ENCODE measurements at places on chromosomes 11 and 22.
A peak's percentile ranks its signal among the peaks of the same experiment; 100 is the strongest.

- no peak for DNase-seq
Measured at GRCh38 chr11:121552154-121552553, 99.4 kb upstream of the SORL1-AS1 start.

GRCh38 chr11:57255618-57256017 lies 18.6 kb upstream of the APLNR start:
- DNase-seq = no peak

DNA sequence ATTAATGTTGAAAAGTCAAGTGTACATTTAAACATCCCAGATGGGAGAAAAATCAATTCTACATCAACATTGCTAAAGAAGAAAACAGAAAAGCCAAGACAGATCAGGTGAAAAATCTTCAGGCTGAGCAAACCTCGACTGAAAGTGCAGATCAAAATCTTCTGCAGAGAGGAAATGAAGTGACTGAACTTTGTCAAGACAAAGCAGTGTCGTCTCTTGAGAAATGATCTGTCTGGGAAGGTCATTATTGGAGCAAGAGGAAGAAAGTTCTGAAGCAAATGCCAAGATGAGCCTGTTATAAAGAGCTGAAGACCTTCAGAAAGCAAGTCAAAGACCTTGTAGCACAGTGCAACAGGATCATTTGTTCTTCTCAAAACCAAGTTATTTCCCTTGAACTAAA lies 5.8 kb upstream of the PLEKHB1 start:
- no peak for DNase-seq

DNA sequence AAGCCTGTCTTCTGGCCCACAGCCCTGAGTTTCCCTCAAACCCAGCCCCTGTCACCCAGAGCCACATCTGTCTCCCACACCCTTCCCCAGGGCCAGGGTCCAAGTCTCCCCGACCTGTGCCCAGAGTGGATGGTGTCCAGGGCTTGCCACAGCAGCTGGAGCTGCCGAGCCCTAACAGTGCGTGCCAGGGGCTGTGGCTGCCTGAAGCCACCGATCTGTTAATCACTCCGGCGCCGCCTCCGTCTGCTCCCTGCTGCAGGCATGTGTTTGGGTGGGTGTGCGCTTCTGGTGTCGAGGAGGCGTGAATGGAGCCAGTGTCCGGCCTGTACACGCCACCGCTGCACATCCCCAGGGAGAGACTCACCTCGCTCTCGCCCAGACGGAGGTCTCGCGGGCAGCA lies 26.1 kb downstream of the SHISAL1 start:
- DNase-seq = no peak

GRCh38 chr11:117572671-117573070 lies 224.3 kb downstream of the DSCAML1 start:
- DNase-seq = no peak

DNA sequence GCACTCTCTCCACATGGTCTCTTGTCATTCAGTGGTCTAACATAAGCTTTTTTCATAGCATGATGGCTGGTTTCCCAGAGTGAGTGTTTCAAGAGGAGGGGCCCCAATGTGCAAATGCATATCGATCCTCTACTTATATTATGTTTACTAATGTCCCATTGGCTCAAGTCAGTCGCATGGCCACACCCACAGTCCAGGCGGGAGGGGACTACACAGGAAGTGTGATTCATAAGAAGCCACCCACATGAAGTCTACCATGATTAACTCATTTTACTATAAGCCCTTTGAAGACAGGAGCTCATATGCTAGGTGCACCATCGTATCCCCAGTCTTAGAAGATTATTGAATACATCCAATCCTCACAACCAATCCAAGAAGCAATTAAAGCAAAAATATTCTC lies 89.5 kb upstream of the ISX start:
- DNase-seq = no peak

GRCh38 chr11:75639762-75640181 lies 29.1 kb downstream of the MAP6 start:
- peak; percentile 97 for DNase-seq

GRCh38 chr22:18906896-18907295 lies 776 bp downstream of the DGCR6 start:
- DNase-seq = no peak

DNA sequence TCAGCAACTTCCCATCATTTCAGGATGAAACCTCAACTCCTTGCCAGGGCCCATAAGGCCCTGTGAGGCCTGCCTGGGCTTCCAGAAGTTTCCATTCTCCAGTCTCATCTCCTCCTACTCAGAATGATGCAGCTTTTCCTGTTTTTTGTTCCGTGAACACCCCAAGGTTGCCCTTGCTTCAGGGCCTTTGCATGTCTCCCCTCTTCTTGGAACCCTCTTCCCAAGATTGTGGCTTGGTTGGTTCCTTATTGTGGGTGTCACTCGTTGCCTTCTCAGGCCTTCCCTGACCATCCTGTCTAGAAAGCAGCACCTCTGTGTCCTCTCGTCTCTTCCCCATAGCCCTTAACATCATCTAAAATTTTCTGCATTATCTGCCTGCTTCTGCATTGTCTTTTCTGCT lies 23.2 kb upstream of the YWHAH start:
- no peak for DNase-seq

DNA sequence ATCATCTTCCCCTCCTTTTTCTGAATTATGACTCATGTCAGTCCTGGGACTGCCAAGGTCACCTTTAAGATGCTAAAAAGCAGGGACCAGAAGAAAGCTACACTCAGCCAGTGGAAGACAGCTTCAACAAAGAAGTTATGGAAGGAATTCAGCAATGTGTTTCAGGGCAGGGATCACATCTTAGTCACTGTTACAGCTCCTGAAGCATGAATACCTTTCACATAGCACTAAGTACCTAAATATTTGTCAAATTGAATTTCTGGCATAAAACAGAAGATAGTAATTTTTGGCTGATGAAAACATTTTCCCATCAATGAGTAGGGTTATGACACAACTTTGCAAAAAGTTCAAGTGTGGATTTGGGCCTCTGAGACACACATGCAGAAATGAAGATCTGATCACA lies 5.2 kb downstream of the DDB1 start:
- DNase-seq = no peak

- no peak for DNase-seq
Measured at GRCh38 chr11:65865550-65866172, 5.4 kb downstream of the MUS81 start.

GRCh38 chr11:118396097-118396501 lies 5.3 kb upstream of the ATP5MG start:
- DNase-seq = no peak

- DNase-seq = no peak
Measured at GRCh38 chr22:19880786-19881569, 26.3 kb upstream of the GNB1L start.

DNA sequence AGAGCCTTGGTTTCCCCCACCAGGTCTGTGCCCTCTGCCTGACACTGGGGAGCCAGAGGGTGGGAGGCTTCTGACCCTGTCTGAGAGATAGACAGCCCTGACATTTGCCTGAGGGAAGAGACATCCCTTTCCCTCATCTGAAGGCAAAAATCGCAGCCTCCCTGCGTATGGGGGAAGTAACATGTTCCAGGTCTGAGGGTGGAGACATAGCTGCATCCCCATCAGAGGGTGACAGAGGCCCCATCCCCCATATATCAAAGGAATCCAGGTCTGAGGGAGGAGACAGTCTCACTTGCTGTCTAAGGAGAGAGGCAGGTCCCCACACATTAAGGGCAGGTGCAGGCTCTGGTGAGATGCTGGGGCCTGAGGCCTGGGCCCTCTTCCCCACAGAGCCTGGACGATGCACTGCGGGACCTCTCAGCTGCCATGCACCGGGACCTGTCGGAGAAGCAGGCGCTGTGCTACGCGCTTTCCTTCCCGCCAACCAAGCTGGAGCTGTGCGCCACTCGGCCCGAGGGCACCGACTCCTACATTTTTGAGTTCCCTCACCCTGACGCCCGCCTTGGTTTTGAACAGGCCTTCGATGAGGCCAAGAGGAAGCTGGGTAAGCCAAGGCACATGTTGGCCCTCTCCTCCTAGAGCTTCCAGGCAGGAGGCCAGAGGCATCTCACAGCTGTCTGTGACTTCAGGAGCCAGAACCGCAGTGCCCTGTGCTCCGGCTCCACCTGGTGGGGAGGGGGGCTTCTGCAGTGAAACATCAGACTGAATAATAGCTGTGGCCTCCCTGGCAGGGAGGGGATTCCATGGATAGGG lies 16.1 kb upstream of the RELT start:
- peak; percentile 12 for DNase-seq

DNA sequence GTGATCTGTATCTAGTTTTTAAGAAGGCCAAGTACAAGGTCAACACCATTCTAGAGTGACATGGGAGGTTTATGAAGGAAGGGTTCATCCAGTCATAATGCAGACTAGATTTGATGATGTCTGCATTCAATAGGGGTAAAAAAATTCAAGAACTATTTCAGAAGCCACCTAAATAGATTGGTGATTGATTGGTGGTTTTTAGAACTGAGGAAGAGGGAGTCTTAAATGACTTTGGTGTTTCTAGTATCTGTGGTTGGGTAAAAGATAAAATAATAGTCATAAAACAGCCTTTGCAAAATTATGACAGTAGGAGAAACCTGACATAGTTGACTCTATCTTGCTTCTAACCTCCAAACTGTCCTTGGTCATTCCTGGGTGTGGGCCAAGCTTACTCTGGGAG lies 114.1 kb downstream of the OPCML start:
- DNase-seq = no peak

DNA sequence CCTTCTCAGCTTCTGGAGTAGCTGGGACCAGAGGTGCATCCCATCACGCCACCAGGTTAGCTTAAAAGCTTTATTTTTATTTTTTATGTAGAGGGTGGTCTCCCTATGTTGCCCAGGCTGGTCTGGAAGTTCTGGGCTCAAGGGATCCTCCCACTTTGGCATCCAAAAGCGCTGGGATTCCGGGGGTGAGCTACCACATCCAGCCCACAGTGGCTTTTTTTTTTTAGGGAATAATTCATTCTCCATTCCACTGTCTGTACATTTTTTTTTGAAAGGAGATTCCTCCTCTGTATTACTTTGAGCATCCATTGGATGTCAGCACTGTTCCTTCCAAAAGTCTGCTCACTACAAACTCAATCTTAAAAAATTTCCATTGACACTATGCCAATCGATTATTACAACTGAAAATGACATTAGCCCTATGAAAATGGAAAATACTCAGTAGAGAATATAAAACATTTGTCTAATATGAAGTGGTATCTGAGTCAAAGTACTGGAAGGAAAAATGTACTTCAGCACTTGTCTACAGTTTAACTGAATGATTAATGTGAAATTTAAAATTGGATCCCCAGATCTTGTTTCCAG lies 1.3 kb upstream of the LPXN start:
- peak; percentile 40 for DNase-seq

DNA sequence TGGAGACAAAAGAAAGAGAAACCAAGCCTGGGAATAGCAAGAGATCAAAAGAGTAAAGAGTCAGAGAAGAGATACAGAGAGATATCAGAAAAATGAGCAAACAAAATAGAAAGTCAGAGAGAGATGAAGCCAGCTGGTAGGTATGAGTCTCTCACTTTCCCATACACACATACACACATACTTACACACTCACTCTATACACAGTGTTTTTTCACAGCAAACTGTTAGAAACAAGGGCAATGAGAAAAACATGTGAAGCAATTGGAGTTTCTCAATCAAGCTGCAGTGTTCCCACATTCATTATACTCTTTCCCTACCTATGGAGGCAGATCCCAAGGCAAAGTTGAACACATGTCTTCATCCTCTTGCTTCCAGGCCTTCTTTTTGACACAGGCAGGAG lies 2.6 kb upstream of the NLRP10 start:
- DNase-seq = no peak

- DNase-seq = peak; percentile 18
Measured at GRCh38 chr22:41226723-41227655, 13.7 kb downstream of the CHADL start.

- DNase-seq = no peak
Measured at GRCh38 chr22:45881524-45881875, 95.5 kb downstream of the WNT7B start.

- peak; percentile 35 for DNase-seq
Measured at GRCh38 chr11:57649826-57650738, at the start of gene YPEL4. Gene YPEL4, minus strand, starts transcription at chr11:57649912. Its CDS starts 2,805 bp downstream, at chr11:57647107.

GRCh38 chr11:64252003-64252872 lies 908 bp downstream of the PLCB3 start:
- peak; percentile 11 for DNase-seq

DNA sequence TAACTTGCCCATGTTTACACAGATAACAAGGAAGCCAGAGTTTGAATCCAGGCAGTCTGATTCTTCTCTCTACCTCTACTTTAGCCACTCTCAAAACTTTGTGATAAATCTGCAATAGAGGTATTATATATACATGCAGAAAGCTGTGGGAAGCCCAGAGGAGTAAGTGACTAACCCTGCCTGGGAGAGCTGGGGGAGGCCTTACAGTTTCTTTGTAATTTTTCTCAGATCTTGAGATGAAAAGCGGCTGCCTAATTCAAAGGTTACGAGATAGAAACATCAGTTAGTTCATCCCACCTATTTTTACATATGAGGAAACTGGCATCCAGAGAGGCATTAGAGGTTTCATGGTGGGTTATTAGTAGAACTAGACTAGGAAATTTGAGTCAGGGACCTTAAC lies 4.9 kb downstream of the STIM1 start:
- no peak for DNase-seq

- DNase-seq = no peak
Measured at GRCh38 chr11:12079726-12080556, 30.4 kb upstream of the MICAL2 start.

GRCh38 chr11:101748572-101749344 lies 165.0 kb upstream of the TRPC6 start:
- DNase-seq = no peak

GRCh38 chr11:15258433-15259165 lies 143.9 kb downstream of the INSC start:
- DNase-seq = peak; percentile 10

DNA sequence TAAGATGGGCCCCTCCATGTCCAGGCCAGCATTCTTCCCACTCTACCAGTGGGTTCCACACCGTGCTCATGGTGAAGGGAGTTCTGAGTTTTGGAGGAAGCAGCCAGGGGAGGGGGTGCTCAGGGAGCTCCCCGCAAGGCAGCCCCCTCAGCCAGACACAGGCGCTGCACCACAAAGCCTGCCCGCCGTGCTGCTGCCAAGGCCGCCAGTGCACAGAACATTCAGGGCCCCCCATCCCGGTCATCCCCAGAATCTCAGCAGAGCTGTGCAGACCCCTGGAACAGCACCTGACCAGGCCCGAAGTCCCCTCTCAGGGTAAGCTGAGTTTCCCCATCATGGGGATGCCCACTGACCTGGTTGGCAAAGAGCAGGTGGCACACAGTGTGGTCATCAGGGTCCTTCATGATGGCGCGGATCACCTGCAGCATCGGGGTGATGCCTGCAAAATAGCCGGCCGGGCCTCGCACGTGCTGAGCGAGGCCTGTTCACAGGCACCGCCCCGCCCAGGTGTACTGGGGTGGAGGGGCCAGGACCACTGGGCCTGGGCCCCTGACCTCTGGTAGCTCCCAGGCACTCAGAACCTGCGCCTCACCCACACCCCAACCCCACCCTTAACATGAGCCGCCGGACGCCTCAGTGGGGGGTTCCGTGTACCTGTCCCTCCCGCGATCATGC lies 12.4 kb upstream of the POLDIP3 start:
- DNase-seq = no peak

GRCh38 chr22:48785792-48786678 lies 1041.6 kb downstream of the BRD1 start:
- DNase-seq = no peak

Measured in MV-4-11 (cell line).